ENCODE measurements at places on chromosomes 6 and 20.

GRCh38 chr20:33566781-33567603 lies 77.1 kb downstream of the CBFA2T2 start:
- DNase-seq = no peak

DNA sequence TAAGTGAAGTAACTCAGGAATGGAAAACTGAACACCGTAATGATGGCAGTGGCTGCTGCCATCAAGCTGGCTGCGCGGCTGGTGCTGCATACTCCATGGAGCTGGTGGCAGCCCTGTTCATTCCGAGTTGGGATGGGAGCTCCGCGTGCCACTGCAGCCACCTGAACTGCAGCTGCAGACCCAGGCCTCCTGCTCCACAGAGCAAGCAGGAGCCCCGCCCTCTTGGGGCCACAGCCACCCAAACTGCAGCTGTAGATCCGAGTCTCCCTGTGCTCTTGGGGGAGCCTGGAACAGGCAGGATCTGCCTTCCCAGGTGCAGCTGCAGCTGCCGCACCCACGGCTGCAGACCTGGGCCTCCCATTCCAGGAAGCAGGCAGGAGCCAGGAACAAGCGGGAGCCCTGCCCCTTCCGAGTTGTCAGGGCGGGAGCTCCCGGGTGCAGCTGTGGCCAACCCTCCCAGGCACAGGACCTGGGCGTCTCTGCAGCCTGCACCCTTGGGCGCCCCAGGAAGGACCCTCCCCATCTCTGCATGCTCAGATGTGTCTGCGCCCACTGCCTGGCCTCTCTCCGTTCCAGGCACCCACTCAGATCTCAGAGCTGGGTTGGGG lies 120.2 kb downstream of the GMPR start:
- no peak for DNase-seq

GRCh38 chr20:55538261-55538908 lies 466.9 kb downstream of the CBLN4 start:
- DNase-seq = no peak

DNA sequence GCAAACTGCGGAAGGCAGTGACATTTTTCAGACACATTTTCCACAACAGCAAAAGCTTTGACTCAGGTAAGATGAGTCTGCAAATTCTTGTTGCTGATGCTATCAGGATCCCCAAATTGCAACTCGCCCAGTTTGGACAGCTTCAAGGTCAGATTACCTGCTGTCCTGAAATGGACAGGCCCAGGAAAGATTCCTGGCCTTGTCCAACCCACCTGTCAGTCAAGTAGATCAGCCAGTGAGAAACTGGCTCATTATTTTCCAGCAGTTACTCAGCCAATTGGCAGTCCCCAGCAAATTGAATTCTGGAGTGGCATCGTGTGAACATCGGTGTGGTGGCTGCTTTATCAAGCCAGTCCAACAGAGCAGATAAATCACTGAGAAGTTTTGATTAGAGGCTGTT lies 84.5 kb upstream of the SNAP25 start:
- DNase-seq = no peak

DNA sequence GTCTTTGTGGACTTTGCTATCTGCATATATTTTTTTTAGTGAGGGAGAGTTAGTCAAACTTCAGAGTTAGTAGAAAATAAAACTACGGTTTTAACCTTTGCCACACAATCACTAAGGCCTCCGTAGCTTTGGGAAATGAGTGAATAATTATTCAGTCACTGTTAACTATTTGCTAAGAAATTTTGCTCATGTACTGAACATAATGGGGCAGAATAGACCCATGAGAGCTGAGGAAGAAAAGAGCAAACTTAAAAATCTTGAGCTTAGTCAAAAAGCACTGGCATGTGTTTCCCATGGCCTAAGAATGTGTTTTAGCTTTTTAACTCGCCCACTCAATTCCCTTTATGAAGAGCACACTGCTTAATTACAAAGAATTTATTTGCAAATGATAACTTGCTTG lies 60.4 kb upstream of the SUPT3H start:
- no peak for DNase-seq

DNA sequence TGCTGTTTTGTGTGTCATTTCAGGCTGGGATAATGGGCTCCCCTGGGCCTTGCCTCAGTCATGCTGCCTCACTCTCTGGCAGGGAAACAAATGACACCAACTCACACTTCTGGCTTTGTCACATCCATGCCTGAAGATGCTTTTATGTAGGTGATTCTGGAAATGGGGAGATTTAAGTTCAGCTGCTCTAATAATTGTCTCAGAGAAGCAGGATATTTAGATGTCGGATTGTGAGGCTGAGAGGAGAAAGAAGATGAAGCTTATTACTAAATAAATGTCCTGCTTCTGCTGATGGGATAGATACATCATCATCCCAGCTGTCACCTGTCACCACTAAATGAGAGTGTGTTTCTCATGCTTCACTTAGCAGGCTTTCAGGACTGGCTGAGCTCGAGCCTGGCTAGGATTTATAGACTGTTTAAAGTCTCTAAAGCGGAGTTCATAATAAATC lies 480.2 kb upstream of the SPTLC3 start:
- DNase-seq = no peak

- no peak for DNase-seq
Observed at GRCh38 chr6:145784683-145785082, 29.9 kb downstream of the FBXO30 start.

All from activated T-cell treated with anti-CD3 and anti-CD28 coated beads for 1 hour (primary cell).